ENCODE measurements at places on chromosomes 2 and 18.

DNA sequence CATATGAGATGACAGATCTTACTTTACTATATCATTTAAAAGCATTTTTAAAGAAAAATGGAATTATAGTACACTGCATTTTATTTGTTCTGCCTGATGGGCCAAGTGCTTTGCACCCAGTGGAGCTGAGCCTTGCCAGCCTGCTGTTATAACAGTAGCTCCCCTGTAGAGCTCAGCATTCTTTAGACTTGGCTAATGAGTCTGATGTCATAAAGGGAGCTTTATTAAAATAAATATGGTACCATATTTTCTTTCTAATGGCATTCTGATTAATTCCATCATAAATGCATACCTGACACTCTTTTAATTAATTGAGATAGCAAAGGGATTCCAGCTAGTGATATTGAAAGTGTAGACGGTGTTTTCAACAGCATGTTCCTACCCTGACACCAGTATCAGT, 40.7 kb downstream of the PARD3B start:
- no peak for DNase-seq

- no peak for DNase-seq
Measured at GRCh38 chr2:171702781-171703556, 15.7 kb downstream of the DYNC1I2 start.

- DNase-seq = no peak
Measured at GRCh38 chr2:232491139-232491780, 3.6 kb upstream of the ECEL1 start.

GRCh38 chr2:55062754-55063153, 12.5 kb upstream of the RTN4 start:
- no peak for DNase-seq

- DNase-seq = no peak
Measured at GRCh38 chr2:64649626-64650025, 4.1 kb downstream of the SERTAD2 start.

- no peak for DNase-seq
Measured at GRCh38 chr2:206408323-206409320, 34.7 kb upstream of the ADAM23 start.

DNA sequence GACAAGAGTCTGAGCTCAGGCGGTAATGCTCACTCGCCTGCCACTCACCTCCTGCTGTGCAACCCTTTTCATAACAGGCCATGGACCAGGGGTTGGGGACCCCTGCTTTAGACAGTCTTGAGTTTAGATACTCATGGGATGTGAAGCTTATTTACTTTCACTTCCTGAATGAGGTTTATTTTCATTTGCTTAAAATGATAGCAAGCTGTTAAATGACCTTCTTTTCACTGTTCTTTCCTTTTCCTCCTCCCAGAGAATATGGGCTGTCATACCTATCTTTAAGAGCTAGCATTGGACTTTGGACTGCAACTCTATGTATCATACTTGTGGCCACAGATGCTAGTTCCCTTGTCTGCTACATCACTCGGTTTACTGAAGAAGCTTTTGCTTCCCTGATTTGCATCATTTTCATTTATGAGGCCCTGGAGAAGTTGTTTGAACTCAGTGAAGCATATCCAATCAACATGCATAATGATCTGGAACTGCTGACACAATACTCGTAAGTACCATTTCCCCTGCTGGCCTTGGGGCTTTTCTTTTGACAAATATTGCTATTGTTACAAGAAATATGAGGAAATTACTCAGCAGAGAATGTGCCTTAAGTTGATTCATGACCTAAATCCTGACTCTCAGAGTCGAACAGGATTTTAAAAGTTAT, 168.5 kb downstream of the DPP4 start:
- no peak for DNase-seq

GRCh38 chr2:202373490-202373889, 2.6 kb upstream of the BMPR2 start:
- no peak for DNase-seq

DNA sequence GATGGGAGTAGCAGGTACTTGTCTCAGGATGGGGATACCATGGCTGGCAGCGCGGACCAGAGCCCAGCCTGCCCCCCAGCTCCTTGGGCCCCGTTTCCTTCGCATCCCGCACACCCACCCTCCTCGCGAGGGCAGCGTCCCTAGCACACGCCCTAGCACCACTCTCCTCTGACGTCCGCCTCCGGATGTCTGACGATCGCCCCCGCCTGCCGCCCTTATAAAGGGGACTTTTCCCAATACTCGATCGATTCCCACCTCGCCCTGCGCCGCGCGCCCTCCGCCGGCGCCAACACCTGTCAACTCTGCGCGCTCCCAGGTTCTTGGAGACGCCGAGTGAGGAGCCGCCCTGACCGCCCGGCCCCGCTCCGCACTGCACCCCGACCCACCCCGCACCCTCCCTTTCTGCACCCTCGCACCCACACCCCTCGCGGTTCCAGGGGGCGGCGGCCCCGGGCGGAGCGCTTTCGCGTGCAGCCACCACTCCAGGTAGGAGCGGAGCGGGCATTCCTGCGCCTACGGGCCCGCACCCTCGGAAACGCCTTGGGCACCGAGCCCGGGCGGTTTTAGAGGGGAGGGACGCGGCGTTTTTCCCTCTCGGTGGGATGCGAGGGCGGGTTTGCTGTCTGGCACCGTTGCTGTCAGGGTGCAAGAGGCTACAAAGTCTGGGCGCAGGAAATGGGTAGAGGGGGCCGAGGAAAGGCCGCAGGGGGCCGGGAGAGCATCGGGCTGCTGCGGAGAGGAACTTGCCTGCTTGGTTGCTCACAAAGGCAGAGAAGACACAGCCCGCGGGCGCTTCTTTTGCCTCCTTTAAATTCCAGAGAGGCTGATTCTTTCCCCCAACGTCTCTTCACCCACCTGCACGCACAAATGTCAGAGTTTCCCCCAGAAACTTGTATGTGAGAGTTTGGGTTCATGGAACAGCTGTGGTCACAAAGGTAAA, at the start of gene SLC5A7:
TSS of gene SLC5A7 (plus strand) at position 247 of the 940 bp plus-strand sequence. CDS start 1,632 bp downstream, outside the sequence.
- no peak for DNase-seq

- DNase-seq = no peak
Measured at GRCh38 chr2:27710640-27711430, 47.1 kb downstream of the SLC4A1AP start.

DNA sequence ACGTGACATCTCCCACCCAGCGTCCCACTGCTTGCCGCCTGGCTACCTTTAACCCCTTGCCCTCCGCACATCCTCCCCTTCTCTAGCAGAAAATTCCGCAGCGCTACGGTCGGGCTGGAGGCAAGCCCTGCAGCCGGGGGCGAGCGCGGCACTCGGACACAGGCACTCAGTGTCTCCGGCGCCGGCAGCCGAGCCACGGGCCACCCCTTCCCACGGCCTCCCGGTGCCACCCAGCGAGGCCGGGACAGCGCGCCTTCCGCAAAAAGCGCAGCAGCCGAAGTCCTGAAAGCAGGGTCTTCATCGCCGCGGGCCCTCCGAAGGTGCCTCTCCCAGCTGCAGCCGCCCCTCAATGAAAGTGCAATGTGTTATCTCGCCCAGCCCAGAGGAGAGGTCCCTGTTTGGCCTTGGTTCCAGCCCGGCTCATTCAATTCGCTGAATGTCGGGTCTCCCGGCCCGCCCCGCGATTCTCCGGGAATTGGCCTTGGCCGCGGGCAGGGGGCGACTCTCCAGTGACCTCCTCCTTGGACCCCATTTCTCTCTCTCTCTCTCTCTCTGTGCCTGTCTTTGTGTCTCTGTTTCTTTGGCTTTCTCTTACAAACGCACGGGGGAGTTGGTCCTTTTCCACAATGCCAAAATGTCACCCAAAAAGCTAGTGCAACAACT, 1.1 kb downstream of the DLGAP1 start:
- no peak for DNase-seq

DNA sequence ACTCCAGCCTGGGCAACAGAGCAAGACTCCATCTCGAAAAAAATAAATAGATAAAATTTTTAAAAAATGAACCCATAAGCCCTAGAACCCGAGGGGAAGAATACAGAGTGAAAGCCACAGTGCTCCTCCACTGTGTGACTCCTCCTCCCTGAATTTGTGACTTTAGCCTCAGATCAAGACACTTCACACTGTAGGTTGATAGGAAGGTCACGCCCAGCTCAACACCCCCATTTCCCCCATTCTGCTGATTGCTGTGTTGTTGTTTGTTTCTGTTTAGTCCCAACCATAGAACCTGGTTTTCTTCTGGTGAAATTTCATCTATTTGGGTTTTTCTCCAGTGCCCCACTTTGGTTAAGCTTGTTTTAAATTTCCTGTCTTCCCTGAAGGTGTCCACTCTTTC, 102.2 kb downstream of the VIT start:
- no peak for DNase-seq
